Ovary (tissue), 10 donors: ENCODE measurements at places on chromosomes 6 and 20.

DNA sequence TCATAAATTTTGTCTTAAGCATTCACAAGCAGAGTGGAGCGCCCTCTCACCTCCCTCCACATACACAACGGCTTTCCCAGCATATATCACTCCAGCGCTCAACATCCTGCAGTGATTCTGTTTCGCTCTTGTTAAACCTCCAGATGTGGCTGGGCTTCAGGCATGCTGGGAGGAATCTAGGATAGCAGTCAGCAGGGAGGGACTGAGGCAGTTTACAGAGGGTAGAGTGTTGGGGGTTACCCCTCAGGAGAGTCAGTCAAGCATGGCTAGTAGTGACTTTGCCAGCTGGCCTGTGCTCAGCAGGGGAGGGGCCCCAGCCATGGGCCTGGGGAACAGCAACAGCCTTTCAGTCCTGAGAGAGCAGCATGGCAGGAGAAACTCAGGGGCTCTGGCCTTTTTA lies 161.4 kb upstream of the FLRT3 start:
- no peak for DNase-seq

GRCh38 chr6:5202206-5202605 lies 58.5 kb downstream of the LYRM4 start:
- DNase-seq, result no peak

- DNase-seq, result no peak
Measured at GRCh38 chr6:147922799-147923198, 414.3 kb downstream of the SAMD5 start.

GRCh38 chr6:41051873-41052272 lies 1.1 kb upstream of the APOBEC2 start:
- DNase-seq, result no peak

DNA sequence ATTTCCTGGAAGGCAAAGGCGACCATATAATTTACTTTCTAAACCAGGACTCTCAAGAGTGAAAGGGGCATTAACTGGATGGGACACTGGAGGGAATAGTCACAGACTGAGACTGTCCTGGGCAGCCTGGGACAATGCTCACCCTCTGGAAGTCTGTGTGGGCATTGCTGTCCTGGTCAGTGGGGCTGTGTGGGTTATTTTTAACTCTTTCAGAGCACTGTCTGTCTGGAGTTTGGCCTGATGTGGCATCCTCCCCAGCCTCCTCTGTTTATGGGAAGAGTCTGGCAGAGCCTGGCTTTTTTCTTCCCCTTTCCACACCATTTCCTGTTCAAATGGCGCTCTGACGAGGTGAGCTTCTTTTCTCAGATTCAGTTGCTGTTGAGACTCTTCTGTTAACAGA lies 11.7 kb downstream of the DAAM2 start:
- DNase-seq, result no peak

GRCh38 chr20:44409132-44409600 lies 53.7 kb downstream of the HNF4A start:
- no peak for DNase-seq

GRCh38 chr6:105326833-105327770 lies 75.8 kb downstream of the PREP start:
- DNase-seq, result no peak

DNA sequence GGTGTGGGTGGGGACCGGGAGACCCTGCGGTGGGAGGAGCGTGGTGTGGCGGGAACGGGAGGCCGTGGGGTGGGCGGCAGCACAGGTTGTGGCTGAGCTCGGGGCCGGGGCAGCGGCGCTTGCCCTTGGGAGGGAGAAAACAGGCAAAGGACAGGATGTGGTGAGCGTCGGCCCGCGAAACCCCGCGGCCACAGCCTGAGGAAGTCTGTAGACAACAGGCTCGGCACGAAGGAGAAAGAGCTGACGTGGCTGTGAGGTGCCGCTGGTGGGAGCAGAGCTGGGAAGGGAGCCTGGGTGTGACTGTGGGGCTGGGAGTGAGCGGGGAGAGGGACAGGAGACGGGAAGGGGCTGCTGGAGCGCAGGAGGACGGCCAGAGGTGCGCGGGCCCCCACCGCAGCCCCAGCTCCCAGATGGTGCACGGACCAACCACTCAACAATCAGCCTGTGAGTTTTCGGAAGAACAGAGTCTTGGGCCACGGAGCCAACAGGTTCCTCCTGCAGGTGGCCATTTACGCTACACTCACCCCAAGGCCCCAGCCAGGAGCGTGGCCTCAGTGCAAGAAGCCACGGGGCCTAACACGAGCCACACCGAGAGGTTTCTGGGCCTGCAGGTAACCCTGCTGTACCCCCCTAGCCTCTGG lies 202.8 kb downstream of the DLL1 start:
- peak; percentile 14 for DNase-seq

GRCh38 chr20:61938839-61939690 lies 126.6 kb downstream of the TAF4 start:
- peak; percentile 14 for DNase-seq

DNA sequence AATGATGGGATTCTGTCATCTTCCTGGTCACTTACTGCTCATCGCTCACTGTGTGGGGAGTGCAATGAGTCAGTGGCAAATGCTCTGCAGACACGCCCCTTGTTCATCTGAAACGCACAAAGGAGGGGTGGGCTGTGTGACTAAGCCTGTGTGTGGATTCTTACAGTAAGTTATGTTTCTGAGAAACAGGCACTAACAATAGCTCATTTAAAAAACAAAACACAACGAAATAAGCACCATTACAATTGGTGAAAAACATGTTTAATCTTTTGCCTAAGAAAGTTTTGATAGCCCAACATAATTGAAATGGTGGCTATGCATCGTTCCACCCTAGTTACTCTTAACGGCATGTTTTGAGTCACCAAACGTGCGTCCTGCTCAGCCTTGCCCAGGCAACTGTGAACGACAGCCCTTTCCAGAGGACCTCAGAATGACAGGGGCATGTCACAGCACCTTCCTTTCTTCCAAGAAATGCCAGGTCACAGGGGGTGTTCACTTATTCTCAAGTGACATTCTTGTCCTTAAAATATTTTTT lies 118.4 kb upstream of the SGK1 start:
- DNase-seq, result peak; percentile 60

DNA sequence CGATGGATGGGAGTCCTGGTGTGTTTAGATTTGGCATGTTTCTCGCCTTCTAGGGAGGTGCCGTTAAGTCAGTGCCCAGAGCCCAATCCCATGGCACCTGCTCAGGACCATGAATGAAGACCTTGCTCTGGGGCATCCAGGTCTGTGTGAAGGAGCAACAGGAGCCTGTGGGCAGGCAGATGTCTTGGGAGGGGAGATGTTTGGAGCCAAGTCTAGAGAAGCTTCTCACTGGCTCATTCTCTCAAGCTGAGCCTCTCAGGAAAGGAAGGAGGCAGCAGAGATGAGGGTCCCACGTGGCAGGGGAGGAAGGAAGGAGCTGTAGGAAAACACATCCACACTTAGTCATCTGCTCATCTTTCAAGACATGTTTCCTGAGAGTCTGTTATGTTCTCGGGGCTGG lies 9.5 kb upstream of the SIRPB1 start:
- no peak for DNase-seq

DNA sequence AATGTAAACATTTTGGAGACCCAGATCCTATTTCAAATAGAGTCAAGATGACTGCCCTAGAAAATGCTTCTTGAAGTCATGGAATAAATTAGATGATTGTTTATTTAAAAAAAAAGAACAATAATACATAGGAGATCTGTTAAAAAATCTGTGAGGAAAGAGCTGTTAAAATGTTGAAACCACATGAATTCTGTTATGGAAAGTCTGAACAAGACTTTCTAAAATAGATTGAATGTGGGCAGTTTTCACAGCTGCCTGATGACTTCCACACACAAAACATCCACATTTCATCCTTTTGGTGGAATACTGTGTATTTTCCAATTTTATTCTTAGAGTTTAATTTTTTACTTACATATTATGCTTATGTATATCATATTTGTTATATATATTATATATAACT lies 186.1 kb downstream of the LAMA2 start:
- no peak for DNase-seq

GRCh38 chr6:136173519-136174507 lies 76.3 kb downstream of the MTFR2 start:
- DNase-seq, result peak; percentile 60

DNA sequence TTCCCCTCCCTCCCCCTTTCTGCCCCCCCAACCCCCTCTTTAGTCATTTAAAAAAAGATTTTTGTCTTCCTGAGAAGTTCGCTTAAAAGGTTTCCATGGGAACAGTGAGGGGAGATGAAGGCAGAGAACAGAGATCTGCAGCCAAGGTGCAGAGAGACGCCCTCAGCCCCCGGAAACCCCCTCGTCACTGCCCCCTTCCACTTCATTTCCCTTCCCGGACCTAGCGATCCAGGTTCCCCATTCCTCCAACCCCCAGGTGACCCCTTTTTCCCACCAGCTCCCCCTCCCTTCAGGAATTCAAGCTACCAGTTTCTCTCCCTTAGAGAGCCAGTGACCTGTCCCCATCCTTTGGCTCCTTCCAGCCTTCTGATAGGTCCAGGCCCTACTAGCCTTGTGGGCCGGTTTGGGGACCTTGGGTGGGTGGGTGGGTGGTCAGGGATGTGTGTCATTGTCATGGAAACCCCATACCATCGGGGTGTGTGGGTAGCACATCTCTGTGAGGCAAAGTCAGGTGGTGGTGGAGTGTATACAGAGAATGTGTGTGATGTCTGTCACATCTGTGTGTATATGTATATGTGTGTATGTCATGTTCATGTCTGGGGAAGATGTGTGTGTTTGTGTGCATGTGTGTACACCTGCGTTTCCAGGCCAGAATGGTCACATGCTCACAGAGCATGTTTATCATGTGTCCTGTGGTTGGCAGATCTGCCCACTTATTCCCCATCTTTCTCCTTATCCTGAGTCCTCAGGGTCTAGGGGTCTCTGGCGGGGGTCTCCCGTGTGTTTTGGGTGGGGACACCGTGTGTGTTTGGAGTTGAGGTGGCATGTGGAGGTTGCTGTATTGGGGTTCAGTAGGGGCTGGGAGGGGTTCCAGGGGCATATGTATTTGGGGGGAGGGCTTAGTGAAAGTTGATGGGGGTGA lies 7.0 kb downstream of the SYNGAP1 start:
- DNase-seq, result no peak
